ENCODE measurements at places on chromosomes 6 and 20. TPM values are rescaled to one million over a fixed set of nuclear protein-coding genes. Genes with fewer than 3 reads are reported as not detected.

Gene PAK5
- not detected for total RNA-seq

Gene DEFB132
- not detected for total RNA-seq

Gene MOXD1
- total RNA-seq: 115 TPM

Gene BCAS1
- total RNA-seq: 0.13 TPM

Gene TMEM242
- 4.2 TPM for total RNA-seq

Gene HLA-DOB
- 0.16 TPM for total RNA-seq

Gene SLC26A8
- total RNA-seq: not detected

Gene GSTA3
- not detected for total RNA-seq

Gene C20orf204
- not detected for total RNA-seq

Gene IER3
- 201 TPM for total RNA-seq

Gene MEP1A
- total RNA-seq: not detected

Gene CLPSL1
- not detected for total RNA-seq

Gene ADGB
- total RNA-seq: not detected

Gene TUBB2B
- total RNA-seq: 95.6 TPM

Gene TSBP1
- total RNA-seq: not detected

Gene ATF6B
- total RNA-seq: 24.0 TPM

Gene TPBG
- 51.3 TPM for total RNA-seq

Gene FGD2
- not detected for total RNA-seq

Gene TRERF1
- 3.2 TPM for total RNA-seq

Gene GHRH
- total RNA-seq: not detected

Gene PLN
- total RNA-seq: 0.13 TPM

Gene HTR1B
- total RNA-seq: 1.4 TPM

Gene TINAG
- total RNA-seq: 0.16 TPM

Measured in mesangial cell (primary cell).